ENCODE measurements at places on chromosomes 6 and 20. TPM values are rescaled to one million over a fixed set of nuclear protein-coding genes. Genes with fewer than 3 reads are reported as not detected.

DNA sequence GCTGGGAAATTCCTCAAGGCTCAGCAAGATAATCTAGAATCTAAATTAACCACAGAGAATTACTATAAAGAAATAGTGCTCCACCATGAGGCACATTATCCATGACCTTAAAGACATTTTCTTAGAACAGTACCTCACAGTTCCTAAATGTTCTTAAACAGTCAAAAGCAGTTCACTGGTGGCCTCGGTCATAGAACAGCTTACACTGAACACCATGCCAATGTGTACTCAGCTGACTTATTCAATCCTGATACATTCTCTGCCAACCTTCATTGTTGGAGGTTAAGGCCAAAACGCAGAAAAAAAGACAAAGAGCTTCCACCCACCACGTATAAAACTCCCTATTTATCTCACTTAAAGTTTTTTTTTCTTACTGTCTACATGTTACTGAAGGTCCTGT lies 21.8 kb upstream of the TMEM170B start:
- H3K4me1 ChIP-seq = no peaks in the 10 kb centered on the region
- no peak overlapping the region for H3K27ac ChIP-seq
- no peak overlapping the region for H3K4me3 ChIP-seq
- DNase-seq = no peak
- H3K36me3 ChIP-seq = no peaks in the 10 kb centered on the region
- peaks cover 28% of the 10 kb centered on the region for H3K27me3 ChIP-seq

DNA sequence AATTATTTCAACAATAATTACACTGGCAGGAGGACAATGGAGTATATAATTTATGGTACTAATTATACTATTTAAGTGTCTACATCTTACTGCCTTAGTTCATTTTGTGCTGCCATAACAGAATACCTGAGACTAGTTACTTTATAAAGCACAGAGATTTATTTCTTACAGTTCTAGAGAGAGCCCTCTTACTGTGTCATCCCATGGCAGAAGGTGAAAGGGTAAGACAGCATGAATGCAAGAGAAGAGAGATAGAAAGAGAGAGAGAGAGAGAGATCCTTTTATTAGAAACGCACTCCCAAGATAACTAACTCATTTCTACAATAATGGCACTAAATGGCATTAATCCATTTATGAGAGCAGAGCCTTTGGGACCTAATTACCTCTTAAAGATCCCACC lies 314.7 kb downstream of the EPM2A start:
- no peak overlapping the region for H3K27ac ChIP-seq
- H3K4me3 ChIP-seq = no peak overlapping the region
- no peaks in the 10 kb centered on the region for H3K36me3 ChIP-seq
- H3K4me1 ChIP-seq = no peaks in the 10 kb centered on the region

- H3K27me3 ChIP-seq = peaks cover 5% of the 10 kb centered on the region
- peaks cover 19% of the 10 kb centered on the region for H3K4me1 ChIP-seq
- peaks cover 2% of the 10 kb centered on the region for H3K36me3 ChIP-seq
- DNase-seq = no peak
- no peak overlapping the region for H3K27ac ChIP-seq
- no peak overlapping the region for H3K4me3 ChIP-seq
Measured at GRCh38 chr6:38730140-38730862, 15.2 kb downstream of the DNAH8 start.

BPI gene
- total RNA-seq = not detected

- H3K27ac ChIP-seq = no peak overlapping the region
- peaks cover 9% of the 10 kb centered on the region for H3K27me3 ChIP-seq
- no peak overlapping the region for H3K4me3 ChIP-seq
- H3K36me3 ChIP-seq = no peaks in the 10 kb centered on the region
- DNase-seq = no peak
Measured at GRCh38 chr6:25623065-25623464, 28.9 kb upstream of the SCGN start.

SALL4 gene
- 1.0 TPM for total RNA-seq

SCUBE3 gene
- not detected for total RNA-seq

FNDC1 gene
- 0.02 TPM for total RNA-seq

CARMIL1 gene
- total RNA-seq = 1.7 TPM

DNA sequence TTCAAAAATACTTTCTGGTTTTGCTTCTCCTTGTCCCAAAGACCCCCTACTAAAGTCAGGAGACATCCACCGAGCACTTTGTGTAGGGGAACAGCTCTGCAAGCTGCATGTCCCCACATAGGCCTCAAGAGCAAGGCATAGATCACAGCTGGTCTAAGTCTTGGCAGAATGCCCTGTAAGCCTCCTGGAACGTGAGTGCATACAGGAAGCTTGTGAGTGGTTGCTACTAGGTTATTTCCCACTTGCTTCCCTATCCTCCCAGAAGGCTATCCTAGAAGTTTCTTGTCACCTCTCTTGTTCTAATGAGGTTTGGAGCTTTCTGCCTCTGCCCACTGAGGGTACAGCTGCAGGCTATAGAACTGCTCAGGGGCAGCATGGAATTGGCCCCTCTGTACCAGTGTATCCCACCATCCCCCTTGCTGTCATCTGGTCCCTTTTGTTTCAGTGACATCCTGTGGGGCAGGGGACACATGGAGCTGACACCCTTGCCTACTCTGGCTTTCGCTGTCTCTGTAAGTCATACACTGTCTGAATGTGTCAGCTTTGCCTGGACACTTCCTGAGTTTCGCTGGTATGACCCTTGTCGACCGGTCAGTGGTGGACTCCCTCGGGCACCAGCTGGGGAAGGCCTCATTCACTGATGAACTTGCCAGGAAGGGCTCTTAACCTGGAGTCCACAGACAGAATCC lies 35.6 kb upstream of the KCNK16 start:
- H3K36me3 ChIP-seq = no peaks in the 10 kb centered on the region
- no peak for DNase-seq
- no peaks in the 10 kb centered on the region for H3K4me1 ChIP-seq
- H3K27ac ChIP-seq = no peak overlapping the region
- H3K4me3 ChIP-seq = no peak overlapping the region
- H3K27me3 ChIP-seq = peaks cover 2% of the 10 kb centered on the region

VNN1 gene
- not detected for total RNA-seq

Measured in activated T-helper 1 cell treated with anti-CD3 and anti-CD28 coated beads, Interleukin-12 subunit alpha, Interleukin-12 subunit beta, Interleukin-2, Interleukin-4 antibody, amounts not matched to agents 30 ng/mL and 10 ng/mL and 1 ng/mL, durations not matched to agents 14 hours and 24 hours and 36 hours (primary cell).